ENCODE measurements at places on chromosomes 1 and 21.

DNA sequence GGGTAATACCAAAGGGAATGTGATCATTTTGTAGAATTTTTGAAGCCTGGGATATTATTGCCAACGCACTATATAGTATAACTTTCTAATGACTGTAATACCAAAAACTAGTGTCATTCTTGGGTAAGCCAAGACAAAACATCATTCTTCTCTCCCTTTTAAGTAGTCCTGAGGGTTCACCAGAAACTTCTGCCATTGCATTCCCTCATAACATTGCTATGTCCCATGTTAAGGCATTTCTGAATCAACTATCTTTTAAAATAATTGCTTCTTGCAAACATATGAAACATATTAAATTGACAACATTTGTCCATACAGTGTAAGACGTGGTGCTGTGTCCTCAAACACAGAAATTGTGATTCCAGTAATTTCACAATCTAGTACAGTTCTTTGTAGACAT lies 29.9 kb upstream of the C1orf21 start:
- DNase-seq = no peak

DNA sequence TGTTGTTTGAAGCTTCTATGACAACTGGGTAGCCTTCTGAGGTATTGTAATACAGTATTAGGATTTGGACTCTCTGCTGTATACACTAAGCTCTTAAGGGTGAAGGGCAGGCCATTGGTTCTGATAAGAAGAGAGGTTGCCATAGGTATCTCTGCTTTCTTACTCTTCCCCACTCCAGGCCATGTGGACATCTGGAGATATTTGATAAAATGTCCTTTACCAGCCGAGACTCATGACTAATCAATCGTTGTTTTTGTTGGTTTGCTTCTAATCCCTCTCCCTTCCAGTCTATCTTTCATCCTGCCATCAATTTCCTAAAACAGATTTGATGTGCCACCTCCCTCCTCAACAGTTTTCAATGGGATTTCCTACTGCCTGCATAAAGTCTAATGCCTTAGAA lies 64.6 kb upstream of the WDR26 start:
- DNase-seq = no peak

GRCh38 chr21:24093032-24093431 lies 1514.2 kb downstream of the MRPL39 start:
- no peak for DNase-seq

DNA sequence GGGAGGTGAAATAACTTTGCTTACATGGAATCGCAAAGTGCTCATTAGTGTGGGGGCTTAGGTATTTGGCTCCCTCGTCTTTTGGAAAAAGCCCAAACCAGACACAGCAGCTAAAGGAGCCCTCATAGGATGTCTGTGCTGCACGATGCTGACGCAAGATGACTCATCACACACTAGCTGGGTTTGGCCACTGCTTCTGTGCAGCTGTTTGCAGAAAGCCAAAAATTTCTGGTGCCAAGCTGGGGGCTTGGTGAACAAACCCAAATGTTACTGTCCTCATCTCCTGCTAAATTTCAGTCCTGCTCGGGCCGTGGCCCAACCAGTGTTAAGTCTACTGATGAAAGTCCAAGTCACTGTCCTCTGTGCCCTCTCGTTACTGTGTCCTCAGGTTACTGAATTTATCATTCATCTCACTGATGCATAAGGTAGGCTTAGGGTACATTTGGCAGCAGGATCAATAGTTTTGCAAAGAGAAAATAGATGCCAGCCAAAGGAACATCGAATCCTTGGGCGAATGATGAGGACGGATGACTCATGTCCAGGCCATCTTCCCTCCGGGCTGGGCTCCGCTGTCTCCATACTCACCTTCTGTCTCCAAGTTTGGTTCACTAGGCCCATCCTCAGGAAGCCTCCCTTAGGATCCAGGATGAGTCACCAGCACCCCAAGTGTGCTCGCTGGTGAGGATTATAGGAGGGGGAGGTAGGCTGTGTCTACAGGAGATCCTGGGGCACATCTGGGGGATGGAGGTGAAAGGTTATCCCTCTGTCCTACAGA lies 177.7 kb downstream of the ADSS2 start:
- peak; percentile 84 for DNase-seq

DNA sequence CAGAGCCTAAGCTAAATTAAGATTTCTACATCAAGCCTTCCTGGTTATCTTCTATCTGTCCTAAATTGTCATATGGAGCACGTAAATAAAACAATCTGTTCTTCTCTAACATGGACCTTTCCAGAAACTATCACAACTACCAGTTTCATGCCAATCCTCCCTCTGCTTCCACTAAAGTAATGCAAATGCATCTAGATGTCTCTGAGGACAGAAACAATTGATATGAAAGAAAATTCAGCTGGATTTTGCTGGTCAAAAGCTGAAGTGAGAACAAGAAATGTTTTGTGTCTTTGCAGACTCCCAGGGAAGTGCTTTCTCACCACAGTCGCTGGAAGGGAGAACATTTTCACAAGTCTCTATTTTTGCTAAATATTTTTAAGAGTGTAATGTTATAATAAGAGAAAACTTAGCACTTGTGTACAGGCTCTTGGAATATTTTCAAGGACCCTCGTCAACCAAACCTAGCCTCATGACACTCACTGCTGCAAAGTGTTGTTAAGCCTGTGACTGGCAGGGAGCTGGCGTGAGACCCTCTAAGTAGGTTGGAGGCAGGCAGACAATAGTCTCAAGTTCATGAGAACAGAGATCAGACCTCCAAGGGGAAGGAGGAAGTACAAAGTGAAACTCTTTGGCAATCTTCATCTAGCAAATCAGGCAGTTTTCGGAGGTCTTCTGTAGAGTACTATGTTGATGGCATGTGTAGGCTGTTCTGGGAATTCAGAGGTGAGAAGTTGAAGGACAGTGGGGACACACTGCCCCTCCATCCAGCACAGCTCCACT lies 38.8 kb downstream of the DNASE2B start:
- no peak for DNase-seq

DNA sequence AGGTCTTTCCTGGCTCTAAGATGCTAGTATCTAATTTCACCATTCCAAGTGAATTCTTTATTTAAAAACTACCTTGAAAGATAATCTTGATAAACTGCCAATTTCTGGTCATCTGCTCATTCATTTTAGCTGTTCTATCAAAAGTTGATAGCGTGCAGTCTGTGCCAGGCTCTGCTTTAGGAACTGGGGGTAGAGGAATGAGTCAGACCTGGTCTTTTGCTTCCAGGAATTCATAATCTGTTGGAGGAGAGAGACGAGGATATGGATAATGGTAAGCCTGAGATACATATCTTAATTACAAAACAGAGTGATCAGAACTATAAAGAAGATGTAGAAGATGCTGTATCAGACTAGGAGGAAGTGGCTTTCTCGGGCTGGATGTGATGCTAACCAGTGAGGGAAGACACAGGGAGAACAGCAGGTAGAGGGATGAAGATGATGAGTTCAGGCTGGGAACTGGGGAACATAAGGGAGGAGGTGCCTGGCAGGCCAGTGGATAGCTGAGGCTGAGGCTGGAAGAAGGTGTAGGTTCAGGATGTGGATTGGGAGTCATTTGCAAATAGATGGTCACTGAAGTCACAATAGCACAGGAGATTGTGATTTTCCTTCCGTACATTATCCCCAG lies 12.3 kb upstream of the PHC2 start:
- DNase-seq = peak; percentile 78

GRCh38 chr1:205488074-205488723 lies 16.3 kb upstream of the CDK18 start:
- peak; percentile 88 for DNase-seq

DNA sequence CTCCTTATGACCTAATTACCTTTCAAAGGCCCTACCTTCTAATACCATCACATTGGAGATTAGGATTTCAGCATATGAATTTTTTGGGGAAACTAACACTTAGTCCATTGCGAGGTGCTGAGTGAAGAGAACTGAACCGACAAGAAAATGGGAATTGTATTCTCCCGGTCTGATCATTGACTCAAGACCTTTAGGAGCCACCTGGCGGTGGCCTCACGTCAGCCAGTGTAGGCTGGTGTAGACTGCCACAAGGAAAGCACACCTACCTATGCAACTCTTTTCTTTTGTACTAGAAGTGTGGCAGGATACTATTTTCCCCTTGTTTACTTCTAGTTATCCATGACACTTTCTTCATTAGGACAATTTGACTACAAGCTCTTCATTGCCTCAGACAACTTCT lies 333.5 kb upstream of the B3GALT2 start:
- no peak for DNase-seq

- DNase-seq = no peak
Observed at GRCh38 chr1:31183126-31183525, 56.6 kb downstream of the NKAIN1 start.

DNA sequence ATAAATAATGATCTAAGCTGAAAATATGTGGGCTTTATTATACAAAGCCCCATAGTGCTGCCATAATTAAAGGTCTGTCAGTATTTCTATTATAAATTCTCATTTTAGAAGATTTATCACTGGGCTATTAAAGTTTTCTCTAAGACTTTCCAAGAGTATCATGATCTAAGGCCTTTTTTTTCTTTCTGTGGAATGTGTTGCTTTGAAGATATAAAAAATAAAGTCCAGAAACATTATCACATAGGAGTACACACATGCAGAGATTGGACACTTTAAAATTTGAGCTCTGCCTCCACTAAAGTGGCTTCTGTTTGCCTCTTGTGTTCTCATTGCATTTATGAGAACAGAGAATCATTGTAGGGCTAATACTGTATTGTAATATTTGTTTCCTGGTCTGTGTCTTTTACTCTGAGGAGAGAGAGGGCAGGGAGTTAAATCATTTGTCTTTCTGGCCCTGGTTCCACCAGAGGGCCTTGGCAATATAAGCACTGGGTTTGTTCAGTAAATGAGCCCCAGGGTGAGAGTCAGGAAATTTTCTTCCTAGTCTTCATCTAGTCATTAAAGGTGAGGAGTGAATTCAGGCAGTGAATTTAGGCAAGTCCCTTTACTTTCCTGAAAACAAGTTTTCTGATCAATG lies 70.2 kb downstream of the NFIA start:
- peak; percentile 37 for DNase-seq

DNA sequence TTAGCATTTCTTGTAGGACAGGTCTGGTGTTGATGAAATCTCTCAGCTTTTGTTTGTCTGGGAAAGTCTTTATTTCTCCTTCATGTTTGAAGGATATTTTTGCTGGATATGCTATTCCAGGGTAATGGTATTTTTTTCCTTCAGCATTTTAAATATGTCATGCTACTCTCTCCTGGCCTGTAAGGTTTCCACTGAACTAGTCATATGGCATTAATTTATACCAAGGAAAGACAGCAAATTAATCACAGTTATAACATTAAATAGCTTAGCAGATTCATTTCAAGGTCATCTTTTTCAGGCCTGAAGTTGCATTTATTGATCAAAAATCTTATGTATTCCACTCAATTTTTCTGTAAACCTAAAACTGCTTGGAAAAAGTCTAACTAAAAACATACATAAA lies 54.9 kb downstream of the AK5 start:
- no peak for DNase-seq

DNA sequence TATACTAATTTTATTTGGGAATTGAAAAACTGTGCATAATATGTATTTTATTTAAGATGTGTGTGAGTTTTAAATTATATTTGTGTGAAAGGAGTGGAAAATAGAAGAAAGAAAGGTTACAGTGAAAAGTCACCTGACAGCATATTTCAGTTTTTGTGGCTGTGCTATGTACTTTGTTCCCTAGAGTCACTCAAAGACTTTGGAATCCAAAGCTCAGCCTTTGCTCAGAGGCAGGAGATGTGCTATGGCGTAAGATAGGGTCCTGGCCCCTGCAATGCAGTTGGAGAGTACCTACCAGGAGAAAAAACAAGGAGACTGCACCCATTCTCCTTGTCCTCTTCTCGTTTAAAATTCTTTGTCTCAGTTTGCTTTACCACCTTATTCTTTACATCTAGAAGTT lies 2.9 kb downstream of the CCDC30 start:
- no peak for DNase-seq

DNA sequence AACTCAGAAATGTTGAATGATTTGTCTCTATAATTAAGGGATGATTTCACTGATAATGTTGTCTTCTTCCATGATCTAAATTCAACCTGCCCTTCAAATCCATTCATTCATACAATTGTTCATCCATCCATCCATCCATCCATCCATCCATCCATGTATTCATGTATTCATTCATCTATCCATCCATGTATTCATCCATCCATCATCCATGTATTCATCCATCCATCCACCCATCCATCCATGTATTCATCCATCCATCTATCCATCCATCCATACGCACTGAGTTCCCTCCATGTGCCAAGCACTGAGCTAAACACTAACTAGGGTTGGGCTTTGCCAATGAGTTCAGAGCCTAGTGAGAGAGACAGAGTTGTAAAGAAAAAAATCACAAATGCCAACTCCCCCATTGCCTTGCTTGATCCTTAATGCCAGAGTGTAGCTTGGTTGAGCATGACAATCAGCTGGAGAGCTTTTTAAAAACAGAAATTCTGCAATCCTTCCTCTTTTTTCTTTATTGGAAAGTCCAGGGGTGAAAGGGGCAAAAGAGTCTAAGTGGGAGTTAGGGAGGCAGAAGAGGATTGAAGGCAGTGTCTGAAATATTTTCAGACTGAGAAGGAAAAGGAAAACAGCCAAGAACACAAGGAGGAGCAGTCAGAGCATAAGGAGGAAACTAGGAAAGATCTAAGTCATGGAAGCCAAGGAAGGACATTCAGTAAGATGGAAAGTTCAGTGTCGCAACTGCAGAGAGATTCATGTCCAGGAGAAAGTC lies 92.4 kb upstream of the ERG start:
- DNase-seq = no peak

- DNase-seq = peak; percentile 71
Observed at GRCh38 chr1:56331207-56331891, 248.0 kb downstream of the PLPP3 start.

- DNase-seq = no peak
Observed at GRCh38 chr1:84020151-84020550, 21.2 kb upstream of the TTLL7 start.

DNA sequence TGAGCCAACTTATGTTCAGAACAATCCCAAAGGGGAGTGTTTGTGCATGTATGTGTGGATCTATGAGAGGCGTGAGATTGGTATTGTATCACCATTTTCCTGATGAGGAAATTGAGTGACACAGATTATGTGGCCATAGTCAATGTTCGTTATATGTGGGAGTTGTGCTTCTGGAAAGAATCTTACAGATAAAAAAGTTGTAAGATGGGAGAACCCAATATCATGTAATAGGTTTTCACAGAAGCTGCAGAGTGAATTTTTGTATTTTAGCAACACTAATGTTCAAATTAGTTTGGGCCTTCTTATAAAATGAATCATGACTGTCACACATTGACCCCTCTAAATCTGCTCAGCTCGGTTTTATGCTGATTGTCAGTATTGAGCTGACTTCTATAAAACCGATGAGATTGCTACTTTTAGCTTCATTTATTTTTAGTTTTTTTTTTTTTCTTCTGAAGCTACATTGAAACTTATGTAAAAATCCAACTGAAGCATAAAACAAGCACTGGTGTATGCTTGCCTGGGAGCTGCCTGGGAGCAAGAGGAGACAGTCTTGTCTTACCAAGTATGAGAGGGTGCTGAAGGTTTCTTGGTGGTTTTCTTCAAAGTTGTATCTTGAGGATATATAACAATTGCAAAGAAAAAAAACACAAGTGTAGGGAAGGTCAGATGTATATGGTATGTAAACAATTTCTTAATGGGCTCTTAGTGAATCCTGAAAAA lies 4.1 kb downstream of the RWDD3 start:
- no peak for DNase-seq

DNA sequence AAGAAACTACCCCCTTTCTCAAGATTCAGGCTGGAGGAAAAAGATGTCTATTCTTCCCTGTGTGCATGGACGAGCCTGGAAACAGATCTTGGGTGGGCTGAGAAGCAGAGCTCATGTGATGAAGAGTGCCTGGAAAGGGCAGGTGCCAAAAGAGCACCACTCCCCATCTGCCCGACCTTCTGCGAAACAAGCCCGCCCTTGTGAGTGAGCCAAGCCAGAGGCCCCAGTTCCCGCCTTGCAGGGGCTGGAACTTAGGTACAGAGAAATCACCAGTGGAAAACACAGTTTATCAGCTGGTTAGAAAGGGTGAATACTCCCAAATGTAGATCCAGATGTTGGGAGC lies 26.7 kb upstream of the A3GALT2 start:
- DNase-seq = no peak

All from COLO829 (cell line).